Pons (tissue), 1 donor: ENCODE measurements at places on chromosomes 16 and 17.
A peak's percentile ranks its signal among the peaks of the same experiment; 100 is the strongest.

- DNase-seq = no peak
Measured at GRCh38 chr17:46078675-46079074, 79.6 kb downstream of the STH start.

DNA sequence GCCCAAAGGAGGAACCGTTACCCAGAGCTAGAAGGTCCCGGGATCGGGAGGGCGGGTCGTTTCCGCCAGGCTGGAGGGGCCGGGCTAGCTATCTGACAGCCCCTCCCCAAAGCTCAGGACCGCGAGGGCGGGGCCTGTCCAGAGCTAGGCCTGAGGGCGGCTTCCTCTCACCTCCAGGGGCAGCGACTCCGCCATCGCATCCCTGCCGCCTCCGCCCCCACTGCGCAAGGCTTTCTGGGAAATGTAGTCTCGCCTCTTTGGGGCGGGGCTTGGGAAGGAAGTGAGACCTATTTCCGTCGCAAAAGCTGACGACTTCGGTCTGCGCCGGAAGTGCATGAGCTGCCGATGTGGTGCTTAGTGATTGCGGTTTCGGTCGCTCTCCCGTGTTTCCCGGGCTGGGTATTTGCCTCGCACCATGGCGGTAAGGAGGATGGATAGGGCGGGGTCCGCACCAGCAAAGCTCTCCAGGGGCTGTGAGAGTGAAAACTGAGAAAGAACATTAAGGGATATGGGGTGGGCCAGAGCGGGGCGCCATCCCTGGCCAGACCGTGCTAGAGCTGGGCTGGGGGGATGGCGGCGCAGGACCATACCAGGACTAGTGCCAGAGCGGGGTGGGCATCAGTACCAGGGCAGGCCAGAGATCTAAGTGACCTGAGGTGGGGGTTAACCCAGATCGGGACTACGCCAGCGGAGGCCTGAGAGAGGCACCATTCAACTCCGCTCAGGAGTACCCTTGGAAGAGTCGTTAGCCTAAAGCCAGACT lies at the start of gene TMEM208:
Gene TMEM208 (plus strand): TSS at position 327 of the 763 bp plus-strand sequence. CDS start 89 bp downstream, at position 416.
- peak; percentile 97 for DNase-seq

GRCh38 chr16:86833136-86833535 lies 254.8 kb downstream of the FOXL1 start:
- DNase-seq = no peak

GRCh38 chr17:79943347-79944241 lies 92.1 kb downstream of the TBC1D16 start:
- DNase-seq = no peak

- no peak for DNase-seq
Measured at GRCh38 chr17:14959106-14959648, 305.9 kb downstream of the PMP22 start.

- no peak for DNase-seq
Measured at GRCh38 chr16:66596986-66597848, 7.3 kb upstream of the CMTM3 start.

- DNase-seq = no peak
Measured at GRCh38 chr17:38942696-38943334, 17.4 kb downstream of the LASP1NB start.
